ENCODE measurements at places on chromosomes 12 and 14. TPM values are rescaled to one million over a fixed set of nuclear protein-coding genes. Genes with fewer than 3 reads are reported as not detected.

The HELB gene
- 2.9 TPM for total RNA-seq

The DDN gene
- 0.10 TPM for total RNA-seq

The HOMEZ gene
- 7.6 TPM for total RNA-seq

The IL26 gene
- total RNA-seq = 2.5 TPM

The KCNA1 gene
- 0.45 TPM for total RNA-seq

The OR4Q2 gene
- total RNA-seq = not detected

The PPP4R4 gene
- 0.22 TPM for total RNA-seq

The SYCP3 gene
- not detected for total RNA-seq

The KRT75 gene
- total RNA-seq = not detected

The SLC5A8 gene
- not detected for total RNA-seq

The ESR2 gene
- total RNA-seq = not detected

The ABHD4 gene
- total RNA-seq = 89.9 TPM

The ARG2 gene
- 10.9 TPM for total RNA-seq

The PZP gene
- total RNA-seq = not detected

The CIT gene
- 9.9 TPM for total RNA-seq

The SPATA7 gene
- total RNA-seq = 8.7 TPM

The SETD1B gene
- total RNA-seq = 18.8 TPM

The PMEL gene
- total RNA-seq = 0.45 TPM

The PTGDR gene
- not detected for total RNA-seq

The CPM gene
- 0.29 TPM for total RNA-seq

The VRTN gene
- total RNA-seq = not detected

The TBX3 gene
- 2.5 TPM for total RNA-seq

The IFNG-AS1 gene
- total RNA-seq = not detected

The CLEC1A gene
- total RNA-seq = not detected

The TSPAN8 gene
- total RNA-seq = 0.22 TPM

The TROAP gene
- total RNA-seq = 4.0 TPM

The PRR13 gene
- total RNA-seq = 96.2 TPM

The TAS2R14 gene
- 2.6 TPM for total RNA-seq

The ERP27 gene
- 0.73 TPM for total RNA-seq

The IAPP gene
- total RNA-seq = not detected

The OR6C2 gene
- total RNA-seq = not detected

The TMEM233 gene
- not detected for total RNA-seq

The GCN1 gene
- 137 TPM for total RNA-seq

The SRRM4 gene
- not detected for total RNA-seq

The ZDHHC22 gene
- total RNA-seq = 0.13 TPM

The TAS2R19 gene
- total RNA-seq = 1.9 TPM

Data from chondrocyte (in vitro differentiated cells).